ENCODE measurements at places on chromosomes 1 and 21.

GRCh38 chr1:100552031-100552430 lies 14.1 kb downstream of the GPR88 start:
- DNase-seq, result no peak

- no peak for DNase-seq
These were observed 7.4 kb downstream of the LRRC53 start for GRCh38 chr1:74504933-74505512.

GRCh38 chr1:217896490-217896889 lies 265.3 kb downstream of the SPATA17 start:
- no peak for DNase-seq

DNA sequence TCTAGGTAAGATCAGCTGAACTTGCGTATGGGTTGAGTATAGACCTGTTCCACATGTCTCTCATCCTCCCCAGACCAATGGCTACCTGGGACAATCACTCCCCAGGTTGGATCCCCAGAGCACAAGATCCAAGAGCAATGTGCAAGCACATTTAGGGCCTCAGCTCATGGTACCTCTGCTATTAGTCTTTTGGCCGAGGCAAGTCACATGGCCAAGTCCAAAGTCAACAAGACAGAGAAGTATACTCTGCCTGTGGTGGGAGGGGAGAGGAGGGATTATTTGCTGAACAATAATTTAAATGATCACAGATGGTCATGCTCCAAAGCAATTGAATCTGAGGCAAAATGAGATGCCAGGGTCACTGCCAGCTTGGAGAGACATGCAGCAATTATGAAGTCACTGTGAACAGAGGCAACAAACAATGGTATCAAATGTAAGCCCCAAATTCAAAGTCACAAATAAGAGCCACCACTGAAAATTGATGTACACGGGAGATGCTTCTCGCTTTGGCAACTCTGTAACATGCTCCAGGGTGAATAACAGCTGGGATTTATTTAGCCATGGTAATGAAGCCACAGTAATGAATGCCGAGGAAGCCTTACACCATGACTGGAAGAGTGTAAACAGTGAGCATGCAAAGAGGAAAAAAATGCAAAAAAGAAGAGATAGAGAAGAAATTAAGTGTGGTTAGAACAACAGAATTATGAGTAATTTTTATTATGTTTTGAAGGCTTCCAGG lies 149.1 kb downstream of the ZNF281 start:
- DNase-seq, result no peak

- DNase-seq, result no peak
These were observed 476.0 kb upstream of the CAMK1G start for GRCh38 chr1:209107535-209107934.

GRCh38 chr1:163561580-163562295 lies 240.0 kb downstream of the NUF2 start:
- DNase-seq, result no peak

GRCh38 chr1:202215472-202216130 lies 22.0 kb downstream of the LGR6 start:
- DNase-seq, result no peak

GRCh38 chr1:39808784-39809517 lies 20.3 kb upstream of the BMP8B start:
- DNase-seq, result no peak

GRCh38 chr1:94883691-94884090 lies 43.2 kb downstream of the CNN3 start:
- DNase-seq, result no peak

DNA sequence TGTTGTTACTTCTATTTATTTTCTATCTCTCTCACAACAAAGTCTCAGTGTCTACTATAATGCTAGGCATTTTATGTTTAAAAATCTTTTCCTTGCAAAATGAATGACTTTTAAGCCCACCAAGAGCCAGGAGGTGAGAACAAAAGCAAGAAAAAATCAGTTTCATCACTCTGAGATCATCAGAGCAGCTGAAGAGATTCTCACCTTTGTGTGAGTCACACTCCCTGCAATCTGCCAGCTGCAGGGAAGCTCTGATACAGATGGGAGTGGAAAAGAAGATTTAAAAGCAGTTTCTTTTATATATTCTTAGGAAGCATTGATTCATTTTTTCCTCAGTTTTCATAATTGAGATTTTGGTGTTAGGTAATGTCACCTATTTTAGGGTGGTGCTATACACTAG lies 107.6 kb downstream of the LHX9 start:
- DNase-seq, result no peak

GRCh38 chr1:117664314-117664713 lies 58.5 kb downstream of the TENT5C start:
- no peak for DNase-seq

- DNase-seq, result no peak
These were observed 61.5 kb upstream of the KLHDC7A start for GRCh38 chr1:18419113-18419844.

GRCh38 chr1:40308036-40308727 lies 8.9 kb downstream of the COL9A2 start:
- no peak for DNase-seq

GRCh38 chr1:202250982-202251381 lies 57.4 kb downstream of the LGR6 start:
- DNase-seq, result no peak

All from right forelimb (tissue), 1 donor.